ENCODE measurements at places on chromosomes 2 and 18. TPM values are rescaled to one million over a fixed set of nuclear protein-coding genes. Genes with fewer than 3 reads are reported as not detected.

GRCh38 chr2:128732976-128733431 lies 414.3 kb upstream of the HS6ST1 start:
- no peak for DNase-seq

HYCC2 gene
- 9.9 TPM for total RNA-seq

DNA sequence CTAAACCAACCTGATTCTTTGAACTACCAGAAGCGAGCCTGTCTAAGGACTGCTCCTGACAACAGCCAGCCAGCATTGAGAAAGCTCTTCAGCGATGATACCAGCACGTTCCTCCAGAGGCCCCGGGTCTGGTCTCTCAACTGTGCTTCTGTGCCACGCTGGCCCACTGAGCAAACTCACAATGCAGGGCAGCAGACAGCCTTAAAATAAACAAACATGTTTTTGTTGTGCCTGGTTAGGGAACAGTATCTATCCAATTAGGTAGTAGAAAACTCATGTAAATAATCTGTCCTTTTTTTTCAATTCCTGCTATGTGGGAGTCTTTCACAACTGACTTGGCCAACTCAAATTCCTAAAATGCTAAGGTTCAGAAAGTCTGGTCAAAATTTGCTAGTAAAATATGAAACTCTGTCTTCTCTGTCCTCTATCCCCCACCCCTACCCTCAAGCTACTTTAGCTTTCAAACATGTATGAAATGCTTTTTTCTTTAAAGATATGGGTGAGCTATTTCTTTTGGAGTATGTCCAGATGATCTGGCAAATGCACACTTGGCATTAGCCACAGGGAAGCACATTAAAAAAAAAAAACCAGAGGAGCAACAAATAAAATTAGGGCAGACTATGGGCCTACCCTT lies 21.4 kb upstream of the EML4 start:
- DNase-seq = no peak

CFC1 gene
- not detected for total RNA-seq

DNA sequence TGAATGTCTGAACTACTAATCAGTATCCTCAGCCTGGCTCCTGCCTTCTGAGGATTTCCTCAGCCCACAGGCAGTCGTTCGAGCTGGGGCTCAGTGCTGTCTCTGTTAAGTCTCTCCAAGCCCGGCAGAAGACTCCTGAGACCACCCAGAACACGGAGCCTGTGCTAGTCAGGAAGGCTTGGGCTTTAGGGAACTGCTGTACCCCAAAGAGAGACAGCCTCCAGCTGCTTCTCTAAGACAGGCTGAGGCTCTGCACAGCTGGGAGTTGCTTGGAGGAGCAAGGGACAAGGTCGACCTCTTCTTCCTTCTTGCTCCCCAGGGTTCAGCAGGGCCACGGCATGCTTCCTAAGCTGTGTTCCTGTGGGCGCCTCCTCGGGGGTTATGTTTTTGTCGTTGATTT lies 283.4 kb upstream of the MYT1L start:
- no peak for DNase-seq

VIT gene
- not detected for total RNA-seq

DNA sequence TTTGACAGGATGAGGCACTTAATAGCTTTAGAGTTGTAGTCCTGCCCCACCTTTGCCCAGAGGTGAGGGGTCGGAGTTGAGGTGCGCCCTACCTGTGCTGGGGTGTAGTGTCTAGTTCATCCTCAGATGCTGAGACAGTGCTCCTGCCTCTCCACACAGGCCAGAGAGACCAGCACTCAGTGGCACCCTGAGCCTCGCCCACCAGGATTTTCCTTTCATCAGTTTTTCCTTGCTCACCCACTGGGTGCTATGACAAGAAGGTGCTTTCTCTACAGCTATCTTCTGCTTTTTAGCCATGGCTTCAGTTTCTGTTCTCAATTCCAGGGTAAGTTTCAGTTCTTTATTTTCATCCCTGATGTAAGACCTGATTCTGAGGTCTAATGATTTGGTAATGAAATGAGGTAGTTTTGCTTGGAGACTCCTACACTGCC lies 16.8 kb upstream of the TMEM131 start:
- DNase-seq = no peak
